Breast epithelium (tissue), 4 donors: ENCODE measurements at places on chromosomes 11 and 22. TPM values are rescaled to one million over a fixed set of nuclear protein-coding genes. Genes with fewer than 3 reads are reported as not detected.

DNA sequence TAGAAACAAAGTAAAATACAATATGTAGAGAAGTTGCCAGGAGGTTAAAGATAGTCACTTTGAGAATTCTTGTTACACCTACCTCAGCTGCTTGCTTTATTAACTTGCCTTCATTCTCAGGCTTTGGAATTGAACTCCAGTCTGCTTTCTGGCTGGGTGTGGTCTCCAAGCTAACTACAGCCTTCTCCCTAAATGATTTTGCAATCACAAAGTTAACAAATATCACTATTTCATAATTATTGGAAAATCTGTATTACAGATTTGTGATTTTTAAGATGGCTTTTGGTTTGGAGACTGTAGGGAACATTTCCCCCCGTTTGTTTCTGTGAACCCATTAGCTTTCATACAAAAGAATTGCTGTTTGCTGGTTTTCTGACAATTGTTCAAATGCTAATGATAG lies 2.2 kb downstream of the PLAAT5 start:
- DNase-seq = no peak

DNA sequence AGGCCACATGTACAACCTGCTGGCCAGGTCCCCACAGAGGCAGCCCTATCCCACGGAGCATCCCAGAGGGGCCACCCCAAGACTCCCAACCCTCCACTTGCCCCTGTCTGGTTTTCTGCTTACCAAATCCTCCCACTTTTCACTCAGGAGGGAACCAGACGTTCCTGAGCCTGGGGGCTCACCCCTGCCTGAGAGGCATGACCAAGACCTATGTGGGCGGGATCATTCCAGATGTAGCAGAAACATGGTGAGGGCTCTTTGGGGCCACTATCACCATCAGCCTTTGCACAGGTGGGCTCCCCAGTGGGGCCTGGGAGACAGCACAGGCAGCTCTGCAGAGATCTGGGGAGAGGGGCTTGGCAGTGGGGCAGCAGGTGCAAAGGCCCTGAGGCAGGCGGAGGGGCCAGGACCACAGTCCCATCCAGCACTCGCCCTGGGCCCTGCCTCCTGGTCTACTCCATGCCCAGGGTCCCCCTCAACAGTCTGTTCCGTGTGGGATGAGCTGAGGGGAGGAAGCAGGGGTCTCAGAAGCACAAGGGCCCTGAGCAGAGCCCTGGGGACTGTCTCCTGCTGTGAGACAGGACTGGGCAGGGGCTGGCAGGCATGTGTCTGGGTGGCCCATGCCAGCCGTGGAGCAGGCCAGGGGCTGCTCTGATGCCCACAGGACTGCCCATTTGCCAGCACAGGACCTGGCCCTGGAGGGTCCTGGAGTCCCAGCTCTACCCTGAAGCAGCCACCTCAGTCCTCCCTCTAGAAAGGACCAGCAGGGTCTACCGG lies 9.4 kb downstream of the PIM3 start:
- DNase-seq = peak; percentile 49

DNA sequence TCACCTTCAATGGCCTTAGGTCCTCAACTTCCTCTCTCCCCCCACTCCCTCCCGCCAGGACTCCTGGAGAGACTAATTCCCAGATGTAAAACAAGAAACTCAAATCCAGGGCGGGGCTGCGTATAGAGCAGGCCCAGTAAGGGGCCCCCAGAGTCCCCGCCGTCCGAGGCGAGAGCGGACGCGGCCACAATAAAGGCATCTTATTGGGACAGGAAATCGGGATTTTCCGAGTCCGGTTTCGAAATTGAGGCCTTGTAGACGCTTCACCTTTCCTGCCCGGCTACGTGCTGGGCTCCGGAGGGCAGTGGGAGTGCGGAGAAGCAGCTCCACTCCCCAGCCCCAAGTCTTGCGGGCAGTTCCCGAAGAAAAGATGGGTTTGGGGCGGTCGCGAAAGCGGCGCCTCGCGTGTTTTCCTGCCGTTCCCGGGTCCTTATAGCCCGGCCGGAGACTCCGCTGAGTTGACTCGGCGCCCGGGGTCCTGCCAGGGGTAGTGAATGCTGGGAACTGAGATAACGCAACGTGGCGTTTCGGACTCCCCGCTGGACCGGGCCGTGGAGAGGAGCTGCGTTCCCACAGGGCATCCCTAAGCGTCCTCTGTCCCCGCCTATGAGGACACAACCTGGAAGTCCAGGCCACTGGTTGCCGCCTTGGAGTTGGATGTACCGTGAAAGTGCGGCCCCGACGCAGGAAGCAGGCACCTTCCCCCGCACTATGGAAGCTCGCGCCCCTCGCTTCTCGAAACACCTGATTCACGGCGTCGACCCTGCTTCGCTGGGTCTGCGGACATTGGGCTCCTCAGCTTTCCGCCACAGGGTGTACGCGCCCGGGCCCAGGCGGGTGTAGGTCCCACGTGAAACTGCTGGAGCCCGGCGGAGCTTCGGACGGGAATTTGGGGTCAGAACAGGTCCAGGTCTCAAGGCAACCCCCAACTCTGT lies 4.8 kb upstream of the CHRM1 start:
- peak; percentile 45 for DNase-seq

DNA sequence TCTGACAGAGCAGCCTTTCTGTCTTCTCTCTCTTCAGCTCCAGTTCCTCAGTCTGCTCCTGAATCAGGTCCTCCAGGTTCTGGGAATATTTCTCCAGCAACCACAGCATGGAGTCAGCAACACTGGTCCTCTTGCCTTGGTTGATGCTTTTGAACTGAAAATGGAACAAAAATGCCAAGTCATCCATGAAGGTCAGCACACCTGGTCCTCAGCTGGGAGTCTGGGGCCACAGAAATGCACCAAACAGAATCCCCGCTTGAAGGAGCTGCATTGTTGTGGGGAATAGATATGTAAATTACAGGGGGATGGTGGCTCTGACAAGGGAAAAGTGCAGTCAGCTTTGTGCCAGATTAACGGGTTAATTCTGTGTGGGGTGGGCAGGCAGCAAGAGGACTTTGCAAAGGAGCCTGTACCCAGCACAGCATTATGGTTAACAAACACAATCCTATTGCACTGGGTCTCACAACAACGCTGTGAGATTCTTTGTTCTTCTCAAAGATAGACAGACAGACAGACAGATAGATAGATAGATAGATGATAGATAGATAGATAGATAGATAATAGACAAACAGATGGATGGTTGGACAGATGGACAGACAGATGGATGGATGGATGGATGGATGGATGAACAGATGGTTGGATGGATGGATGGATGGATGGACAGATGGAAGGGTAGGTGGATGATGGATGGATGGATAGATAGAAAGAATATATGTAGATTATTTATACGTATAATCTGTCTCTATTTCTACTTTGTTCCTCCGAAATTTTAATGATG lies 33.8 kb upstream of the LRRC32 start:
- no peak for DNase-seq

GRCh38 chr22:20577549-20577975 lies 70.2 kb downstream of the MED15 start:
- no peak for DNase-seq

GRCh38 chr11:126747315-126747714 lies 253.3 kb downstream of the KIRREL3 start:
- no peak for DNase-seq

GRCh38 chr11:122593473-122594420 lies 61.8 kb upstream of the UBASH3B start:
- no peak for DNase-seq

DNA sequence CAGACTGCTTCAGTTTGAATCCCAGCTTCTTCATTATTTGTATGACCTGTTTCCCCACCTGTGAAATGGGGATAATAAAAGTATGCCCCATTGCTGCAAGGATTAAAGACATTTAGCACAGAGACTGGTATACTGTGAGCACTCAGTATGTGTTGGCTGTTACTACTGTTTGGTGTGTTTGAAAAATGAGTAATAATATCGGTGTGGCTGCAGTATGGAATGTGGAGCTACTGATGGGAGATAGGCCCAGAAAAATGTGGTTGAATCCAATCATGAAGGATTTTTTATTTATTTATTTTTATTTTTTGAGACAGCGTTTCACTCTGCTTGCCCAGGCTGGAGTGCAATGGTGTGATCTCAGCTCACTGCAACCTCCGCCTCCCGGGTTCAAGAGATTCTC lies 9.1 kb upstream of the C1QTNF4 start:
- no peak for DNase-seq

GRCh38 chr11:34585304-34585734 lies 35.6 kb upstream of the EHF start:
- DNase-seq = no peak

DNA sequence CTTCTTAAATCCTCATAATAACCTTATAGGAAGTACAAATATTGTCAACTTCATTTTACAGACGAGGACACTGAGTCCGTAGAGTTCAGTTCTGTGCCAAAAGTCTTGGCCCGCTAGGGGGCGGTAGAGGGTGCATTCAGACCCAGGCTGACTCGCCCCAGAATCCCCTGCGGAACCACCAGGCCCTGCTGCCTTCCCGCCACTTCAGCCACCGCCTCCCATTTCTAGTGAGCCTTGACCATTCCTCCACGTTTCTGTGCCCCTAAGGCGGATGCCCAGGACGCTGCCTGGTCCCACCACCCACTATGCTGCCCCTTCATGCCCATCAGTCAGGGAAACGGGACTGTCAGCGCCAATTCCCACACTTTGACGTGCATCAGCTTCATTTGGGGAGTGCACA lies 19.1 kb downstream of the SYT13 start:
- DNase-seq = no peak

GRCh38 chr11:105179542-105180278 lies 40.1 kb upstream of the CARD18 start:
- DNase-seq = no peak

GRCh38 chr11:104731890-104732289 lies 166.4 kb downstream of the CASP12 start:
- no peak for DNase-seq

- no peak for DNase-seq
These were observed 25.7 kb upstream of the LRRC55 start for GRCh38 chr11:57155838-57156607.

GRCh38 chr11:116736763-116737162 lies 36.0 kb downstream of the BUD13 start:
- no peak for DNase-seq

GRCh38 chr11:94664346-94664745 lies 97.2 kb downstream of the PIWIL4 start:
- no peak for DNase-seq

GRCh38 chr11:113546757-113547507 lies 71.7 kb upstream of the DRD2 start:
- no peak for DNase-seq

DNA sequence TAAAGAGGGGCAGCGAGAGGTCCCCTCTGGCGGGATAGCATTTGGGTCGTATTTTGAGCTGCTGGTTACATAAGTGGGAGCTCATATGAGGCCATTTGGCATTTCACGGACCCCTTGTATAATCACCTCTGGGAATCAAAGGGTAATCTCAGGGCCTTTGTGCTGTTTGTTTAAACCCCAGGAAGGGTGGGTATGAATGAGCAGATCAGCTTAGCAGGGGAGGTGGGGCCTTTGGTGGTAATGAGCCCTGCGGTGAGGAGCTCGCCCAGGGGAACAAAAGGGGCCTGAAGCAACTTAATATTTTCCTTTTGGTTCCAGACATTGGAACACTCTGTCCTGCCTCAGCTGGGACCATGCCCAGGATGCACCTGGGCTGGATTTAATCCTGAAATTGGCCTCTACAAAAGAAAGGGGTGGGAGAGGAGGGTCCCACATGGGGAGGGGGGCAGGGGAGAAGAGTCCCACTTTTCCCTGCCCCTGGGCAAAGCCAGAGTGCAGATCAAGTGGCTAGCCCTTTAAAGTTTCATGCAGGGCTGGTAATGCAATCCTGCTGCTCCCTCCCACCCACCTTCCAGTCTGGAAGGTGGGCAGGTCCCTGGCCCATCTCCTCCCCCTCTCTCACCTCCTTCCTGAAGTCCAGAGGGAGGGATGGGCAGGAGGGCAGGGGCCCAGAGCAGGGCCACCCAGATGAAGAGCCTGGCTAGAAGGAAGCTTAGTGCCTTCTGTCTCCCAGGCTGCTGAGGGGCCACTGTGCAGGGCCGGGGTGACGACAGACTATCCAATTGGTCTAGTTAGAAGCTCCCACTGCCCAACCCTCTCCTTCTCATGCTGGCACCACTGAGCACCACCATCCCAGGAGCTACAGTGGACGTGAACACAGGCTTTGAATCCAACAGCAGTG lies 10.5 kb downstream of the TSKU start:
- no peak for DNase-seq

GRCh38 chr22:25690798-25691197 lies 51.2 kb upstream of the MYO18B start:
- no peak for DNase-seq

- peak; percentile 37 for DNase-seq
These were observed at the start of the genes C11orf21 and TSPAN32 for GRCh38 chr11:2301631-2302305. Gene C11orf21 (minus strand): TSS chr11:2301918. CDS start chr11:2301808, 110 bp downstream. Gene TSPAN32 (plus strand): TSS chr11:2302013. CDS start chr11:2302150, 137 bp downstream.

DNA sequence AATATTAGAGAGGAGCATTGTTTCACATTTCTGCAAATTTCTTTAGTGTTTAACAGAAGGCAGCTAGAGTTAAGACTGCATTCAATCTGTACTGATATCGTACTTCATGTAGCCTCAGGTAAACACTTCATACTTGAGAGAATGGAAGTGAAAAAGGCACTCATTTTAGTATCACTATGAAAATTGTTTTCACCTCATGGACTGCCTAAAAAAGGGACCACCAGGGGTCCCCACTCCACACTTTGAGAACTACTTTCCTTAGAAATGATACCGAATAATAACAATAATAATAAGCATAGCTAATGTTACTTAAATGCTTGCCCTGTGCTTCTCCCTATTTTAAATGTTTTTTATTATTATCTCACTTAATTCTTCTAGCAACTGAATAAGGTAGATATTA lies 95.1 kb downstream of the BLID start:
- DNase-seq = no peak

GRCh38 chr11:84947970-84948580 lies 679.1 kb downstream of the DLG2 start:
- DNase-seq = no peak

TRIM49 gene
- total RNA-seq = not detected

UPK3A gene
- total RNA-seq = not detected

PTPN5 gene
- total RNA-seq = 1.3 TPM

WNT7B gene
- 2.2 TPM for total RNA-seq

PHF21A gene
- total RNA-seq = 70.8 TPM

DLG2 gene
- total RNA-seq = 6.9 TPM

SAMM50 gene
- total RNA-seq = 36.1 TPM

SCN4B gene
- total RNA-seq = 3.7 TPM

POU2AF1 gene
- total RNA-seq = 5.6 TPM
